ENCODE measurements at places on chromosomes 11 and 22.

DNA sequence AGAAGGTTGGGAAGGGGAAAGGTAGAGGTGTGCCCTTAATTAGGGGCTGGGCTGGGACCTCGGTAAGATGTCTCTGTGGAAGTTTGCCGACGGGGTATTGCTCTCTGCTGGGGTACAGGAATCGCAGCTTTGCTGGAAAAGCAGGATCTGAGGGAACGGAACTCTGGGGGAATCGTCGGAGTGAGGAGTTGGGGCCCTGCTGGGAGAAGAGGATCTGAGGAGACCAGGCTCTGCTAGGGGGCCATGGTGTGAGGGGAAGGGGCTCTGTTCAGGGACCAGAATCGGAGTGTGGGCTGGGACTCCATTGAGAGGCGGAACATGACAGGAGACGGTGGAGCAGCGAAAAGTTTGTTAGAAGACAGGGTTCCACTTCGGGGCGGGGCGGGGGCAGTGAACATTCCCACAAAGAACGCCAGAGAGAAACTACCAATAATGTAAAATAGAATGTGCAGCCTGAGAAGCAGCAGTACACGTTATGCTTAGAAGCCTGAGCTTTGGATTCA lies 456 bp downstream of the AAMDC start:
- H3K27ac ChIP-seq: no peak overlapping the region
- H3K4me1 ChIP-seq: peaks cover 13% of the 10 kb centered on the region
- peak overlapping the region; percentile 97 for H3K4me3 ChIP-seq
- DNase-seq: peak; percentile 38

DNA sequence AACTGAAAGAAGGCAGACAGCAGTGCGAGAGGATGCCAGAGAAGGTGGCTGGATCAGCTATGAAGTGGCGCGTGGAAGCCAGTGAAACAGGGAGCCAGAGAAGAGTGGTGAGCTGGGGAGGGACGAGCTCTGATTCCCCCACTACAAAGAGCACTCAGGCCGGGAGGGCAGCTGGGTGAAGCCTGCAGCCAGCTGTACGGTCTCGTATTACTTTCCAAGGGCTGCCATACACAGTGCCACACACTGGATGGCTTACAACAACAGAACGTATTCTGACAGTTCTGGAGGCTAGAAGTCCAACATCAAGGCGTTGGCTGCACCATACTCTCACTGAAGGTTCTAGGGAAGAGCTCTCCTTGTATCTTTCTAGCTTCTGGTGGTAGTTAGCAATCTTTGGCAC lies 47.1 kb upstream of the WNT11 start:
- no peak for DNase-seq
- no peaks in the 10 kb centered on the region for H3K27me3 ChIP-seq
- H3K27ac ChIP-seq: no peak overlapping the region
- H3K4me3 ChIP-seq: no peak overlapping the region

DNA sequence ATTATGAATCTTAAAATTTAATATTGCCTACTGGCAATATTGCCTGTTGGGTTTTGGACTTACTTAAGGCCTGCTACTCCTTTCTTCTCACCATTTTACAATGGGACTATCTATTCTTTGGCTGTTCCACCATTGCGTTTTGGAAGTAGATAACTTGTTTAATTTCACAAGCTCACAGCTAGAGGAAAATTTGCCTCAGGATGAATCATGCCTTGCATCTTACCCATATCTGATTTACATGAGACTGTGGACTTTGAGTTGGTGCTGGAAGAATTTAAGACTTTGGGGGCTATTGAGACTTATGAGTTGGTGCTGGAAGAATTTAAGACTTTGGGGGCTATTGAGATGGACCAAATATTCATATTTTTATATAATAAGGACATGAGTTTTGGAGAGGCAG lies 662.6 kb downstream of the METTL15 start:
- no peak for DNase-seq
- no peak overlapping the region for H3K27ac ChIP-seq
- no peaks in the 10 kb centered on the region for H3K27me3 ChIP-seq
- H3K36me3 ChIP-seq: no peaks in the 10 kb centered on the region
- H3K4me3 ChIP-seq: no peak overlapping the region
- no peaks in the 10 kb centered on the region for H3K4me1 ChIP-seq

DNA sequence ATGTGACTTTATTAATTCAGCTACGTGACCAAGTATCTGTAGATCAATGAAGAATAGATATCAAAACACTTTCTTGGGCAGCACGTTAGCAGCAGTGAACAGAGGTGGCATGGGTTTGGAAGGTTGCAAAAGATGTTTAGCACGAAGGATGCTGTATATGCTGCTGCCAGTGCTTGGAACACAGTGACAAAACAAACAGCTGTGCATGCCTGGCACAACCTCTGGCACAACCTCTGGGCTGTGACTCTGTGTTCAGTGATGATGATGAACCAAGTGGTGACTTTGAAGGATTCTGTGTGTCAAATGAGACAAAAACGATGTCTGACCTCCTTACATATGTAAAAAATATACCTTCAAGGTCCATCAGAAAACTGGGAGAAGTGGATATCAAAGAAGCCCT lies 104.7 kb downstream of the TBC1D22A start:
- no peaks in the 10 kb centered on the region for H3K27me3 ChIP-seq
- H3K4me1 ChIP-seq: peaks cover 7% of the 10 kb centered on the region
- DNase-seq: no peak
- H3K27ac ChIP-seq: no peak overlapping the region

- H3K4me3 ChIP-seq: no peak overlapping the region
- H3K27me3 ChIP-seq: no peaks in the 10 kb centered on the region
- no peak for DNase-seq
- no peaks in the 10 kb centered on the region for H3K4me1 ChIP-seq
- H3K27ac ChIP-seq: no peak overlapping the region
Measured at GRCh38 chr11:36123336-36124101, 165.7 kb downstream of the COMMD9 start.
